Stimulated activated CD4-positive, alpha-beta T cell treated with anti-CD3 and anti-CD28 coated beads, Interleukin-2, amount 100 ng/mL, for 24 hours (primary cell): ENCODE measurements at places on chromosomes 6 and 20.
A peak's percentile ranks its signal among the peaks of the same experiment; 100 is the strongest.

DNA sequence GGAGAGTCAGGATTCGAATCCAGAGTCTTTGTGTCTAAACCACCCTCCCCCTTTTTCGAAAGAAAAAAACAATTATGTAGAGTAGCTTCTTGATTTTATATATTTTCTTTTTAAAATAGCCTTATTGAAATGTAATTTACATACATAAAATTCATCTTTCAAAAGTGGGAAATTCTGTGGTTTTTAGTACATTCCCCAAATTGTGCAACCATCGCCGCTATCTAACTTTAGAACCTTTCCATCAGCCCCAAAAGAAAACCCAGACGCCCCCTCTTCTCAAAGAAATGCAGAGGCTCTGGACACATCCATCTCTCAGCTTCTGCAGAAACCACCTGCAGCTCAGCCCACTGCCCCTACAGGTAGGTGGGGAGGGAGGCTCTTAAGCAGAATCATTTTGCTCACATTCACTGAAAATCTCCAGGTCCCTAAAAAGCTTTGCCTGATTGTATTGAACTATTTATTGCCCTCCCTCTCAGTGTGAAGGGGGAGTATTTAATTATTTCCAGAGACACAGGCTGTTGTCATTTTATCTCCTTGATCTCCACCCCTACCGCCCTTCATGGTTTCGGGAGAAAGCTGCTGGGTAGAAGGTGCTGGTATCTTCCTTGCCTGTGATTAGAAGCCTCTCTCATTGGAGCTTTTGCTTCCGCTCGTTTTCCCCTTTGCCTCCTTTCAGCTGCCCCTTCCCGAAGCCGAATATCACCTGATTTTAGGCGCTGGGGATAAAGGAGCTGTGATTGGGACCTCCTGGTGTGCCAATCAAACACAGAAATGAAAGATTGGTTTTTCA, 68.7 kb upstream of the KCNG1 start:
- no peak for DNase-seq

- peak; percentile 60 for DNase-seq
These were observed 126.8 kb downstream of the MAP3K7 start for GRCh38 chr6:90460051-90460450.

- no peak for DNase-seq
These were observed 649 bp upstream of the LRRC73 start for GRCh38 chr6:43510827-43511163.

- DNase-seq: no peak
These were observed 147.5 kb downstream of the BCAS1 start for GRCh38 chr20:53922901-53923314.

DNA sequence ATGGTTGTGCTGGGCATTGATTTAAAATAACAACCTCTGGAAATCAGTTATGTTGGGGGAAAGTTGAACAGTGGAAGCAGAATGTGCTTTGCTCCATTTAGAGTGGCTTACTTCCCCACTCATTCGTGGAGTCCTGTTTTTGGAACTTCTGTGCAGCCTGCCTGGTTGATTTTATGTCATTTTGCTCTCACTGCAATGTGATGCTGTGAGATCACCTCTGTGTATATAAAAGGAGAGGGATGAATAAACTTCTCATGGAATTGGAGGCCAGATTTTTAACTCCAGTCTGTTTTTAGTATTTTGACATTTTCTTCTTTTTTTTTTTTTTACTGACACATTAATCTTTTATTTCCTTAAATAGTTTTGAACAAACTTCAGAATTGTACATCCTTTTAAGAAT, 139.0 kb downstream of the FNDC1 start:
- no peak for DNase-seq

GRCh38 chr20:34435589-34435988, 72.5 kb downstream of the ITCH start:
- DNase-seq: no peak

- DNase-seq: peak; percentile 10
These were observed 416 bp downstream of the RSPH4A start for GRCh38 chr6:116616737-116617053.

DNA sequence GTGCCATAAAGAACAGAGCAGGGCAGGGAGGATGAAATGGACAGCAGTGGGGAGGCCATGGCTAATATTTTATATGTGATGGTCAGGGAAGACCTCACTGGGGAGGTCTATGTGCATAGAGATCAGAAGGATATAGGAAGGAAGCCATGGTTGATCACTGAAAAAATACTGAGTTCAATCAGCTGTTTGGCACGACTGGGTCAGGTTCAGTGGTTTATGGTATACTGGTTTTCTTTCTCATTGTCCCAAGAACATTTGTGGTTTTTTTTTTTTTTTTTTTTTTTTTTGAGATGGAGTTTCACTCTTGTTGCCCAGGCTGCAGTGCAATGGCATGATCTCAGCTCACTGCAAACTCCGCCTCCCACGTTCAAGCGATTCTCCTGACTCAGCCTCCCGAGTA, 78.3 kb upstream of the TIAM2 start:
- no peak for DNase-seq

DNA sequence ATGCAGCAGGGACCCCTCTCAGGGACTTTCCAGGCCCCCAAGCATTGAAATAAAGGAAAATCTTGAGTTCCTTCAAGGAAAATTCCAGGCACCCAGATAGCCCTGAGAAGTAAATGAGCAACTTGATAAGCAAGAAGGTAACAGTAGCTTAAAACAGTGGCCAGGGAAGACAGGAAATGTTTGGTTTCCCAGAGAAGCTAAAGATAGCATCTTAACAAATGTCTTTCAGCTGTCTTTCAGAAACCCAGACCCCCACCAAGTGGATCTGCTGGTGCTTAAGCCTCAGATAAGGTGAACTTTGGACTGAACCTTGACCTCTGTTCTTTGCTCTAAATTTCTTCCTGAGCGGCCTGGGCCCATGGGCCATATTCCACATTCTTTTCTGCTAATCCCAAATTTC, 117.8 kb upstream of the CST7 start:
- no peak for DNase-seq

GRCh38 chr6:128135325-128135724, 234.5 kb upstream of the THEMIS start:
- no peak for DNase-seq

GRCh38 chr6:168607272-168608112, 166.5 kb downstream of the SMOC2 start:
- DNase-seq: no peak

GRCh38 chr20:14193443-14193842, 144.0 kb downstream of the FLRT3 start:
- DNase-seq: no peak

DNA sequence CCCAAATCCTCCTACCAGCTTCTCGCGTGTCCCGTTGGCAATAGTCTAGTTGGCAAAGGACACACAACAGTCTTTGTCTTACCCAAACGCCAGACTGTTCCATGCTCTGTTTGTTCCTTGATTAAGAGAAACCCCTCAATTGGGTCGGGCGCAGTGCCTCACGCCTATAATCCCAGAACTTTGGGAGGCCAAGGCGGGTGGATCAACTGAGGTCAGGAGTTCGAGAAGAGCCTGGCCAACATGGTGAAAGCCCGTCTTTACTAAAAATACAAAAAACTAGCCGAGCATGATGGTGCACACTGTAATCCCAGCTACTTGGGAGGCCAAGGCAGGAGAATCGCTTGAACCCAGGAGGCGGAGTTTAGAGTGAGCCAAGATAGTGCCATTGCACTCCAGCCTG, 153.7 kb downstream of the GRM4 start:
- DNase-seq: no peak

DNA sequence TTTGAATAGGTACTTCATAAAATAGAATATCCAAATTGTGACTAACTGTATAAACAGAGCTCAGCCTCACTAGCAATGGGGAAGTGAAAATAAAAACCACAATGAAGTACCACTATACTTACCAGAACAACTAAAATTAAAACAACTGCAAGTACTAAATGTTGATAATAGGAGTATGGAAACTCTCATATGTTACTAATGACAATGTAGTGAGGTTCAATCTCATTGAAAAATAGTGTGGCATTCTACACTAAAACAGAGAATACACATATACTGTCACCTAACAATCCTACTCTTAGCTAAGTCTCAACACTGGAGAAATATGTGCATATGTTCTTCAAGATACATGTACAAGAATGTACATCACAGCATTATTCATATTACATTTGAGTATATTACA, 132.0 kb upstream of the CARMIL1 start:
- DNase-seq: no peak

DNA sequence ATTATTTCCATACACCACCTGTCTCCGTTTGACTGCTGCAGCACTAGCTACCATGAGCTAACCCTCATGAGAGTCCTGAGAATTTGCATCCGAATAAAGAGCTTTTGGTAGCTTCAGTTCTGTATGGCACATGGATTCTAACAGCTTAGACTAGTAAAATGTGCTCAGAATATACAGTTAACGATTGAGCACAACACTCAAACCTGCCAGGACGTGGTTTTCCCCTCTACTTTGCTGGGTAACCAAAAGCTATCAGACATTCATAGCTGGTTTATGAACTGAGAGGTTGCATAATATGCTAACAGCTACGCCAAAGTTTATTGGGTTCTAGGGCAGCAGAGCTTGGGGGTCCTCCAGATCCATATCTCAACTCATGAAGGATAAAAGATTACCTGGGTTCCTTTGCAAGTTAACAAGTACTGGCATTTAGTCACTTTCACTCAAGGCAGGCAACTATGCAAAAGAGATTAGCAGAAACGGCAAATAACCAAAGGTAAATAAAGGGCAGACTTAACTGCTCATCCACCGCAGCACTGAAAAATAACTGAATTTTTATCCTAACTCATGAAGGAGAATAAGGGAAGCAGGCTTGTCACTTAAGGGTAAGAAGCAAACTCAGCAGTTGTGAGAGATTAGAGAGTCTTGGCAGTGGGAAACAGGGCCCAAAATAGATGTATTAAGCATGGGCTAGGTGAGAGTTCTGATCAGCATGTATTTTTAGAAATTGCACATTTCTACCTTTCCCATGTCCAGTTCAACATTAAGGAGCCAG, 29.4 kb downstream of the NUDT3 start:
- DNase-seq: no peak

GRCh38 chr6:68497927-68498326, 137.2 kb upstream of the ADGRB3 start:
- no peak for DNase-seq

DNA sequence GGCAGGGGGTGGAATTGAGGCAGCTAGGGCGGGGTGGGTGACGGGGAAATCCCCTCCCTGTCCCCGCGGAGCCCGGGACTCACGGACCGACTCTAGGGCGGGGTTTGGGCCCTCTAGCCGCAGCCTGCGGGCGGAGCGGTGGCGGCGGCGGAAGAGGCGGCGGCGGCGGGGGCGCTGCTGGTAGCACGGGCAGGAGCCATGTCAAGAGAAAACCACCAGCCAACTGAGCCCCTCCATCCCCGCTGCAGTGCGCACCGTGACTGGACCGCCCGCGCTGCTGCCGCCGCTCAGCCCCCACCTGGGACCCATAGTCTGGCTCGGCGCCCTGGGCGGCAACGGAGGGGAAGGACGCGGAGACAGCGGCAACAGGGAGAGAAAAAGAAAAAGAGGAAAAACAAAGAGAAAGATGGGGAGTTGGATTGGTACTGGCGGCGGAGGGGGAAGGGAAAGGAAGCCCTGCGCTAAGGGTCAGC, 1.2 kb upstream of the C6orf62 start:
- DNase-seq: peak; percentile 79

- DNase-seq: no peak
These were observed 294.3 kb downstream of the CDC5L start for GRCh38 chr6:44681761-44682160.

DNA sequence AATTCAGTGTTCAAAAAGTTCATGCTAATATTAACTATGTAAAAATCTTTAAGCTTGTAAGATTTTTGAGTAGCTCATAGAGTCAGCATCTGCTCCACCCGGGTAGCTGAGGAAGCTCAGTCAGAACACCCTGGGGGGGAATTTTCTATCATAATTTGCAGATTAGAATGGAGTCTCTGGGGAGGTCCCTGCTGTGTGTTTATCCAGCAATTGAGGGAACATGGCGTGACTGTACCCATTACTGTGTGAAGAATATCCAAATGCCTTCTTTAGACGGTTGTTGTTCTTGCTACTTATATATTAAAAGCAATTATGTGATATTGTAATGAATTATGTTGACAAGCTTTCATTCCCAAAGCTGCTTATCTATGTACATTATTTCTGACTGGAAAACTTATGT, 64.8 kb downstream of the AIG1 start:
- DNase-seq: no peak

DNA sequence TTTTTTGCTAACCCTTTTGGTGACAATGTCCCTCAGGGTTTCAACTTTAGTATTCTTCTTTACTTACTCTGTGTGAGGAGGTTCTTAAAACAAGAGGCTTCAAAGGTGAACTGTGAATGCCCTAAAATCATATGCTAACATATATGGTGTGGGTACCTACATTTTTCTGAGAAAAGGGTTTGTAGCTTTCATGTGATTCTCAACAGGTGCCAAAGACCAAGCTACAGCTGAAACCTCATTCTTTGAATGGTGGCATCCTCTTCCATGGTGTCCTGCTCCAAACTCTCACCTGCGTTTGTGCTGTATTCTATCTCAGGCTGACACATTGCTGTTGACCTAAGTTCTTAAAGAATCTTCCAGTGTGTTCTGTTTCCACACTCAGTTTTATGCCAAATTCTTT, 177.3 kb downstream of the PRL start:
- no peak for DNase-seq

- no peak for DNase-seq
These were observed 41.1 kb downstream of the STX7 start for GRCh38 chr6:132471787-132472186.

DNA sequence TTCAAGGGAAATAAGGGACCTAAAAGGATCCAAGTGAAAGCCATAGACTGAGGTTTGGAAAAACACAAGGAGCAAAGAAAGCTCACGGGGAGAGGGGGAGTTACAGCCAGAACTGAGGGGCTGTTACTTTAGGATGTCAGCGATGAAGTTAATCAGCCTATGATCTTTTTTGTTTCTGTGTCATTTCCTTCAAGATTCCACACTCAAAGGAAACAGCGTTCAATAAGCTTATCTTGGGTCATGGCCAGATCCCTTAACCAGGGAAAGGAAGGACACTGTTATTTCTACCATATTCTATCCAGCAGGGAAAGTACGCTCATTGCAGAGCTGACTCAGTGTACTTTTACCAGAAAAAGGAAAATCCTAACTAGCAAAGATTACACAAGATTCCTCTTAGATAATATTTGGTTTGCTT, 132.8 kb downstream of the PFDN4 start:
- no peak for DNase-seq

GRCh38 chr6:6256886-6257285, 63.6 kb downstream of the F13A1 start:
- DNase-seq: no peak

DNA sequence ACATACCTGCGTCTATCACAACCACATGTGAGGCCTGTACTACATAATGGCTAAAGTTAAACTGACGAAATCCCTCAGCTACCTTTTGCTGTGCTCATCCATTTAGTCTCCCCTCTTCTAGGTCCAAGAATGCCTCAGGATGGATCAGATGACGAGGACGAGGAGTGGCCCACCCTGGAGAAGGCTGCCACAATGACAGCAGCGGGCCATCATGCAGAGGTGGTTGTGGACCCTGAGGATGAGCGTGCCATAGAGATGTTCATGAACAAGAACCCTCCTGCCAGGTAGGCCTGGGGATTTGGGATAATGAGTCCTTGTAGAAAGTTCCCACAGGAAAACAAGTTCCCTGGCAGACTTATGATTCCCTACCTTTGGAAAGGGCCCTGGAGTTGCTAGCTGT, 6.0 kb downstream of the BYSL start:
- no peak for DNase-seq
